ENCODE measurements at places on chromosomes 13 and 19.

DNA sequence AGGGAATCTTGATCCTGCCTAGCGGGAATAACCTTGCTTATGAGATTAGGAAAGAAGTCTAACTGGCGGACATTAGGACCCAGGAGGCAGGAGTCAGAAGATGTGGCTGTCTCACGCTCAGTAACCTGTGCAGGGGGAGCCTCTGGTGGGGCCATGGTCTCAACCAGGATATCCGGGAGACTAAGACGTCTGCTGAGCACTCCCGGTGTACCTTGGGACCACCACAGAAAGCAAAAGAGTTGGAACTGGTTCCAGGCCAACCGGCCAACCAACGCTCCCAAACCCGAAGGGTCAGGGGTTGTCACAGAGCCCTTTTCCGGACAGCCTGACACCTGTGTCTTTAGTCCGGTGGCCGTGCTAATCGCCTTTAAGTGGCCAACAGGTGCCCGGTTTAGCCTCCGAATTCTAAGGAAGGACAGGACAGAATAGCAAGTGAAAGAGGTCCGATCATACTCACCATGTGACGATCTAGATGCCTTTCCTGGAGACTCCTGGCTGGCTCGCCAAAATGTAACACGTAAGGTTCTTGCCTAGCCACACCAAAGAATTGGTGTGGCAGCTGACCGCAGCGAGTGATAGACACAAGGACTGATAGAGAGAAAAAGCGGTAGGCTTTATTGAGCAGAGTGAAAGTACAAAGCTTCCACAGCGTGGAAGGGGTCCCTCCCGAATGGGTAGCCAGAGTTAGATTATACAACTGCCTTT is 103.9 kb upstream of the DIAPH3 start:
- DNase-seq = no peak

DNA sequence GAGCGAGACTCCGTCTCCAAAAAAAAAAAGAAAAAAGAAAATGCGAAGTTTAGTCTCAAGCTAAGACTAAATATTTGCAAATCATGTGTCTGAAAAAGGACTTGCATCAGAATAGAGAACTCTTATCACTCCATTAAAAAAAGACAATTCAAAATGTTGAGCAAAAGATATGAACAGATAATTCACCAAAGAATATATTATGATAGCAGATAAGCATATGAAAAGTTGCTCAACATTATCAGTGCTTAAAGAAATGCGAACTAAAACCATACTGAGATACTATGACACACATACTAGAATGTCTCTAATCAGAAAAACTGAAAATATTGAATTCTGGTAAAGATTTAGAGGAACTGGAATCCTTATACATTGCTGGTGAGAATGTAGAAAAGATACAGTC is 38.7 kb upstream of the SACS start:
- no peak for DNase-seq

DNA sequence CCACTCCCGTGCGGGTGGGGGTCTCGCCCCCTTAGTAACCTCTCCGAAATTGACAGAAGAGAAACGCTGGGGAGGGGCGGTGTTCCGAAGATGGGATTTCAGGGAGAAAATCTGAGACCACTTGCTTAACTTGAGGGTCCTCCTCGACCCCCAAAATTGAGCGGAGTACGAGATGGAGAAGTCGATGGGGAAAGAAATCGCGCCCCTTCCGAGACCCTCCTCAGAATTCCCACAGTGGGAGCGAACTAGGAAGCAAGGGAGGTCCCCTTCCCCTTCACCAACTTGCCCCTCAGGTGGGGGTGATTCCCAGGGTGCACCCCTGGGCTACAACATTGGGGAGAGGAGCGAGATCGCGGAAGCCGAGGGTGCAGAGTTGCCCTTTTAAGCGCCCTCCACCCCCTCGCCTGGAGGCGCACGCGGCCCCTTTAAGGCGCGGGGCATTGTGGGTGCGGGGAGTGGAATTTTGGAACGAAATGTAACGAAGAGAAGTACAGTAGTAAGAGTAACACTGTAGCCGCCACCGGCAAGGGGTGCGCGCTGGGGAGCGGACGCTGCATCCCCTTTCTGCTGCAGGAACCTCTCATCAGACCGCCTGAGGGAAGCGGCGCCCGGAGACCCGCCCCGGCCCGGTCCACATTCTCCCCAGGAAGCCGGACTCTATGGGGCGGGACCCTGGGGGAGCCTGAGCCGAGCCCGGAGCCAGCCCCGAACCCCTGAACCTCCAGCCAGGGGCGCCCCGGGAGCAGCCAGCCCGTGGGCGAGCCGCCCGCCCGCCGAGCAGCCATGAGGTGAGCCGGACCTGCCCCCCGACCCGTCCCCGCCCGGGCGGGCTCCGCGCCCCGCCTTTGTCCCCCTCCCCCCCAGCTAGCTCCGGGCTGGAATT is at the start of gene VASP:
Gene VASP (plus strand): TSS at position 491 of the 883 bp plus-strand sequence. CDS start 293 bp downstream, at position 784.
- peak; percentile 75 for DNase-seq

DNA sequence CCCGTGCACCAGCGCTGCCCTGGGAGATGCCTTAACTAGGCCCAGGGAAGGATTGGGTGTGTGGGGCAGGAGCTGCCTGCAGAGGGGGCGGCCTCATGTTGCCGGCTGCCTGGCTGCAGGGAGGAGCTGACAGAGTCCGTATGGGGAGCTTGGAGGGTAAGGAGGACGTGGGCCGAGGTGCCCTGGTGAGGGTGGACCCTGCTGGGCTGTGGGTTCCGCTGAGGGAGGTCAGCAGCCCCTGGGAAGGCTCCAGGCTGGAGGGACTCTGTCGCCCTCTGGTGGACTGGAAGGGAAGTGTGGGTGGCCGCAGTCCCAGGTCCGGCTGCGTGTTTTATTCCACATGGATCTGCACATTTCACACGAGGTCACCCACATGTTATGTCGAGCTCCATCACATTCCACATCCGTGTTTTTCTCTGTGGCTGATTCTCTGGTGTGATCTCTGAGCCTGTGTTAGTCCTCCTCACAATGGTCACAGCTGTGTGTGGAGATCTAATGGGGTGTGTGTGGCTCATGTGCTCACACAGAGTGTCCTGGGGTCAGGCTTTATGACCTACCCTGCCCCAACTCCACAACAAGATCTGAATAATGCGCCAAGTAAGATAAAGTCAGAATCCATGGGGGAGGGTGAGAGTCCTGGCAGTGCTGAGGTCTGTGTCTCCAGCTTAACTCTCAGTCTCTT is 1.8 kb upstream of the CEACAM8 start:
- no peak for DNase-seq

- DNase-seq = no peak
These were observed 147.7 kb upstream of the VSTM2B start for GRCh38 chr19:29378126-29378525.

- no peak for DNase-seq
These were observed 43.2 kb downstream of the ZNF331 start for GRCh38 chr19:53580871-53581835.

DNA sequence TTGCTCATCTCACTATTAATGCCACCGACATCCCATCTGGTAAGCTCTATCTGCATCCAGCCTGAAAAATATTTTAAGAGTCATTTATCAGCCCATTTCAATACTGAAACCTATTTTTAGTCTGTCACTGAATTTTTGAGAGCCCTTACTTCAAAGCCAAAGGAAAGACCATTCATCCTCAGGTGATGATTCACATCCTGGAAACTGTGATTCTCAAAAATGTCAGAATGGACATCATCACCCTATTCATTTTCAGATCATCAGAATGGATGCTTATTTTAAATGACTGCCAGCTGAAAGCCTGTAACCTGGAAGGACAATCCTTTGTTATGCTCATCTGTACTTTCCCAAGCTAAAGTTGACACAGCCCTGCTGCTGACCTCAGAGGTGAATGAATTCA is 27.0 kb downstream of the TNFSF11 start:
- no peak for DNase-seq

DNA sequence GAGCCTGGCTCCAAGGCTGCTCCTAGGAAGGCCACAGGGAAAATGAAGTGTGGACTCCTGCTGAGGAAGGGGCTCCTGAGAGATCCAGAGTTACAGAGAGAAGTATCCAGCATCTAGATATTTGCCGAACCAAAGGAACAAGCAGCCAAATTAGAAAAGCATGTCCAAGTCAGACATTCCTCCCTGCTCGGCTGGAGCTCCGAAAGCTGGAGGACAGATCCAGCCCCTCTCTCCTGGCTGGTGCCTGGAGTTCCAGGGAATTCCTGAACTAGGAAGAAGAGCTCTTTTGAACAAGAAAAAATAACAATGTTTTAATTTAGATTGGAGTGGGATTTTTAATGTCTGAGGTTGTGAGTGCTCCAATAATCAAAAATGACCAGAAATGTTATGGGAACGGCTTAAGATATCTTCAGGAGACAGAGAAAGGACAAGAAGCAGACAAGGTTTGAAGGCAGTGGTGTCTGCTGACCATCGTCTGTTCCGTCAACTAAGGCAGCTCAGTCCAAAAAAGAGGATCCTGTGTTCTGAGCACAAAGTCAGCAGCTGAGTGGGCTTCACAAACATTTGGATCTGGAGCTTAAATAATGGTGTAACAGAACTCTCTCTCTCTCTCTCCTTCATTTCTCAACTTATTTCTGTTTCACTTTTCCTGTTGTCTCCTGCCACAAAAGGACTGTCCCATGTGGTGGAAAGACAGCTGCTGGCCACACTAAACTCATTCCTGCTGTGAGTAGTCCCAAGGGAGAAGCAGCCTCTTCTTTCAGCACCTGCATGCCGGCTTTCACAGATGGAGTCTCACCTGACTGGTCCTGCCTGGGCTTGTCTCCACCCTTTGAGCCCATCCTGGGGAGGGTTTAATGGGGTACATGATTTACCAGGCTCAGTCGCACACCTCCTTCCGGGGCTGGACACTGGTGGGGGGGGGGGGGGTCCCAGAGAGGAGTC is 31.5 kb upstream of the IRS2 start:
- no peak for DNase-seq

DNA sequence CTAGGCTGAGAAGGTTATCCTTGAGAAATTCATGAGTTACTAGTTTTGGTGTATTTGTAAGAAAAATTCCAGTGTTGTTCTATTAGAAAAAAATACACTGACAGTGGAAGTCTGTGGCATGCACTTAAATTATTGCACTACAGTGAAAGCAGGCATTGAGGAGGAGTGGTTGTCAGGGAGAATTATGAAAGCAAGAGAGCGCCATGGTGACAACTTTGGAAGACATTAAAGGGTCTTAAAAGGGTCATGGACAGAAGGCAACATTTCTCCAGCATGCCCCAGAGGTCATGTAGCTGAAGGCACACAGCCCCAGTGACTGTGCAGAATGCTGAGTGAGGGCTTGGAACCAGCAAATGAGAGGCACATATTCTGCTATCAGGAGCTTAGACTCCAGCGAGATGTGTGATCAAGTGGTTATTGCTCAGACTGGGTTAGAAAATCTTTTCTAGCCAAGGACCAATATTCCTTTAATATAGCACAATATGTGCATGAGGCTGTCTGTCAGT is 292.7 kb downstream of the OLFM4 start:
- DNase-seq = no peak

DNA sequence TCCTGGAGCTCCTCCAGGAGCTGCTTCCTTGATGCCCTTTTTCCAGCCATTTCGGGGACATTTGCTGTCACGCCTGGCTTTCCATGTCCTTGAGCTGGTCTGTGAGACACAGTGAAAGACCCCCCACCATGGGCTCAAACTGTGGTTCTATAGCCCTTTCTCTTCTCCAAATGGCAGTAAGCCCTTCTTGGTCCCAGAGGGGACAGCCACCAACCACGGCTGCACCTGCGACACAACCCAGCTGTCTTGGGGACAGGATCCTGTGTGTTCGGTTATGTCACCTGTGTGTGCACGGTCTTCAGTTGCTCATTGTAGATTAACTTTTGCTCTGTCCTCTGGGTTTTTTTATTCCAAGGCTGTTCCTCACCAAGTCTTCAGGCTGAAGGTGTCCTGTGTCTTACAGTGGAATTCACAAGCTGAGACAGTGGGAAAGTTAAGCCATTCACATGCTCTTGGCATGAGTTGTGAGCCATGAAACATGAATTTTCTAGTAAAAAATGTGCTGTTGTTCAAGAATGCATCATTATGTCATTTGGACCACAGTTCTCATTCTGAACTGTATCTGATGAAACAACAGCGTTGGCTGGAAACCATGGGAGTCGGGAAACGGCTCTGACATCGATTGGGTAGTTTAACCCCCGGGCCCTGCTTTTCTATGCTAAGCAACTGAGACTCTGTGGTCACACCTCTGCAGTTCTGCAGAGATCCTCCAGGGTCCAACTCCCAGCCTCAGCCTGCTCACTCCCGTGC is 129.5 kb upstream of the MCF2L start:
- DNase-seq = peak; percentile 47

DNA sequence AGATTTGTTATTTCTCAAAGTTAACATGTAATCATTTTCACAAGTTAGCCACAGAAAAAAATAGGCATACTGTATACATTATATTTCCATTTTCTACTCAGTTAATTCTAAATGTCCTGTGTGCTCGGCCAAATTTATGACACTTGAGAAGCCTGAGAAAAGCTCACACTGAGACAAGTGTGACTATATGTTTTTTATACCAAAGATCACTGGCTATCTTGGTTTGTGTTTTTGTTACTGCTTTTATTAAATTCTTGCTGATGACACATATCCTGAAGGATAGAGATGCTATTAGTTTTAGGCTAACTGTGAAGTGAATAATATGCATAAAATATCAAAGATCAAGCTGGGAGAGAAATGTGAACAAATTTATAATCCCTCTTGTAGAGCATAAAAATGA is 49.3 kb upstream of the IL17D start:
- DNase-seq = no peak

- DNase-seq = no peak
These were observed 199.7 kb downstream of the IRS2 start for GRCh38 chr13:109586509-109587346.

GRCh38 chr19:46410205-46411087 is 2.9 kb downstream of the CCDC8 start:
- no peak for DNase-seq

- no peak for DNase-seq
These were observed 2318.0 kb downstream of the PCDH9 start for GRCh38 chr13:64912141-64912540.

DNA sequence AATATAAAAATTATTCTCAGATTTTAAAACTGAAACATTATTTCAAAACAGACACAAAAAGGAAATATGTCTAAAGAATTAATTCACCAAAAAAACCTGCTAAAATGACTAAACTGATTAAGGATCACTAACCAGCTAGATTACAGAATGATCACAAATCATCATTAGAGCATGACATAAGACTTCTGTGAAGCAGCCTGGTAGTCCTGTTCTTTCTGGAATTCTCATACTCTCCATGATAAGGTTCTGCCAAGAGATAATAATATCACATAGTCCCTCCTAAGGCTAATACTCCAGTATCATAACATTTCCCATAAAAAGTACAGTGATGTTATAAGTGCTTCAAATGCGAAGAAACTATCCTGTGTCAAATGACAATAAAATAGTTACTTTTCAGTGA is 1814.9 kb downstream of the SLITRK5 start:
- DNase-seq = no peak

- DNase-seq = no peak
These were observed 15.9 kb downstream of the PRR36 start for GRCh38 chr19:7858109-7858770.

- no peak for DNase-seq
These were observed 307.9 kb upstream of the MAB21L1 start for GRCh38 chr13:35784286-35784951.

- no peak for DNase-seq
These were observed 368.4 kb downstream of the KLF12 start for GRCh38 chr13:73765651-73766384.
